ENCODE measurements at places on chromosomes 11 and 22.

GRCh38 chr11:32090545-32091370 lies at the start of gene RCN1:
TSS of gene RCN1 (plus strand) at chr11:32091074. CDS start at chr11:32091197, 123 bp downstream.
- peak; percentile 45 for DNase-seq

DNA sequence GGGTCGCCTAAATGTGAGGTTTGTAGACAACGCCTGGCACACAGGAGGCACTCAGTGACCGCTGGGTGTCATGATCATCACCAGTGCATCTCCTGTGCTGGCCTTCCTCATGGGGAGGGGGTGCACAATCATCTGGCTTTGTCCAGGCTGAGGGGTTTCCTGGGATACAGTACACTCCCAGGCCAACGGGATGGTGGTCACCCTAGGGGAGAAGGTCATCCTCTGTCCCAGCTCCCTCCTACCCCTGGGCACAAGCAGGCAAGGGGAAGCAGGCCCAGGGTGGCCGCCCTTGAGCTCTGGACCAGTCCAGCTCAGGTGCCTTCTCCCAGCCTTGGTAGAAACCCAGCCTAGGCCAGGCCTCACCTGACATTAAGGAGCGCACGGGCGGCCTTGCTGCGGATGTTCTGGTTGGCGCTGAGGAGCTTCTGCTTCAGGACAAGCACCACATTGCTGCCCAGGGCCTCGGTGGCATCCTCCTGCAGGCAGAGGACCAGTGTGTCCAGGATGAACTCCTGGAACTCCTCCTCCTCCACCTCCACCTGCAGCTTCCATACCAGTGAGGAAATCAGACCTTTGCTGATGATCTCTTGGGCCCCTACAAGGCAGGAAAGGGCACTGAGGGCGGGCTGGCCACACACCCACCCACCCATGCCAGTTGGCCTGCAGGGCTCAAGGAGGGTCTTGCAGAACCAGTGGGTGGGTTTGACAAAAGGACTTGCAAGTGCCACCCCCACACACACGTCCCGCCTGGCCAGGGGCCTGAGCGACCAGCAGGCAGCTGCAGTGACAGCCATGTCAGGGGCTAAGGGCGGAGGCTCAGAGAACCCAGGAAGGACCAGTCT lies 6.6 kb upstream of the GNAZ start:
- DNase-seq, result no peak

DNA sequence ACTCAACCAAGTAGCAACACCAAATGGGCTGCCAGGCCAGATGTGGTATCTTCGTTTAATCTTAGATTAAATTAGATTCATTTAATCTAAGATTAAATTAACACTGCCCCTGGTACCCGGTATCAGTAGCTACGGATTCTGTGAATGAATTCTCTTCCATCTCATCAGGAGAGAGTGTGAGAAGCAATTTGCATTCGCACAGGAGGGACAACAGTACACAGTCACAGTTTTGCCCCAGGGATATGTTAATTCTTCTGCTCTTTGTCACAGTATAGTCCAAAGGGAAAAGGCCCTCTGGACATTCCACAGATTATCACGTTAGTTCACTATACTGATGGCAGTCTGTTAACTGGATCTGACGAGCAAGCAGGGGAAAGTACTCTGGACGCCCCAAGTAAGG lies 22.9 kb downstream of the ASCL2 start:
- no peak for DNase-seq

GRCh38 chr11:30092518-30092917 lies 75.7 kb upstream of the KCNA4 start:
- no peak for DNase-seq

GRCh38 chr11:6833356-6833755 lies 12.1 kb upstream of the OR10A5 start:
- no peak for DNase-seq

- no peak for DNase-seq
Observed at GRCh38 chr11:8209208-8209807, 40.5 kb upstream of the RIC3 start.

GRCh38 chr11:22711880-22712279 lies 45.5 kb downstream of the GAS2 start:
- peak; percentile 68 for DNase-seq

- DNase-seq, result no peak
Observed at GRCh38 chr11:117071344-117071787, 26.9 kb downstream of the SIK3 start.

DNA sequence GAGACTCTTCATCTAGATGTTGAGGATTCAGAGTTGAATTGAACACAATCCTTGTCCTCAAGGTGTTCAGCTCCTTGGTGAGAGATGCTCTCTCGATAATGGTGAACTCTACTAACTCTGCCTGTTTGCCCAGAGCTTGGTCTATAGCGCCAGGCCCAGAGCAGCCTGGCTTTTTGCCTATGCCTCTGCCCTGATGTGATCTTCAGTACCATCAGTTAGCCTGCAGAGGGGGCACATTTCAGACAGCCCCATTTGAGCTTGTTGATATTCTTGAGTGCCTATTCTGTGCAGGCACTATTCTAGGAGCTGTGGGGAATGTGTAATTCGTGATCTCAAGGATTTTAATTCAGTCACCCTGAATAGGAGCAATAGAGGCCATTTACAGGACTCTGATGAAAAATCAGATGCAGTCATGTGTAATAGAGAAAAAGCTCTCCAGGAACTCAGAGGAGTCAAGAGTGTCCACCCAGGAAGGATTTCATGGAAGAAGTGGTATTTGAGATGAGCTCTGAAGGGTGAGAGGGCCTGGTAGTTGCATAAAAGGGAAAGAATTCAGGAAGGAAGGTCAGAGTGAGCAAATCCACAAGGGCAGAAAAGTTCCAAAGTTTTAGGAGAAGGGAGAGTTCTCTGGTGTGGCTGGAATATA lies 19.3 kb downstream of the GTPBP1 start:
- peak; percentile 57 for DNase-seq

DNA sequence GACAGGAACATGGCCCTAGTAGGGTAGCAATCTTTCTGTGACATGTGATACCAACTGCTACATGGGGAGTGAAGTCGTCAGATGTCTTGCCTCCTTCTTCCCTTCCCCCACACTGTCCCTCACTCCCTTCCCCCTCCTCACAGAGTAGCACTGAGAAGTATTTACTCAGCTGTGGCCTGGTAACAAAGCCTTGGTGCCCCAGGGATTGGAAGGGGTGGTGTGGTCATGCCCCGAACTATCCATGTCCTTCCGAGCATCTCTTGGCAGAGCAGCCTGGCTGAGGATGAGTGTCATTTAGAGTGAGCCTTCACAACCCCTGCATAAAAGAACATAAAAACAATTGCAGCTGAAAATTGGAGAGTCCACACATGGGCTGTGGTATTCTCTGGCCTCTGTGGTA lies 46.1 kb downstream of the ARFGAP2 start:
- no peak for DNase-seq

DNA sequence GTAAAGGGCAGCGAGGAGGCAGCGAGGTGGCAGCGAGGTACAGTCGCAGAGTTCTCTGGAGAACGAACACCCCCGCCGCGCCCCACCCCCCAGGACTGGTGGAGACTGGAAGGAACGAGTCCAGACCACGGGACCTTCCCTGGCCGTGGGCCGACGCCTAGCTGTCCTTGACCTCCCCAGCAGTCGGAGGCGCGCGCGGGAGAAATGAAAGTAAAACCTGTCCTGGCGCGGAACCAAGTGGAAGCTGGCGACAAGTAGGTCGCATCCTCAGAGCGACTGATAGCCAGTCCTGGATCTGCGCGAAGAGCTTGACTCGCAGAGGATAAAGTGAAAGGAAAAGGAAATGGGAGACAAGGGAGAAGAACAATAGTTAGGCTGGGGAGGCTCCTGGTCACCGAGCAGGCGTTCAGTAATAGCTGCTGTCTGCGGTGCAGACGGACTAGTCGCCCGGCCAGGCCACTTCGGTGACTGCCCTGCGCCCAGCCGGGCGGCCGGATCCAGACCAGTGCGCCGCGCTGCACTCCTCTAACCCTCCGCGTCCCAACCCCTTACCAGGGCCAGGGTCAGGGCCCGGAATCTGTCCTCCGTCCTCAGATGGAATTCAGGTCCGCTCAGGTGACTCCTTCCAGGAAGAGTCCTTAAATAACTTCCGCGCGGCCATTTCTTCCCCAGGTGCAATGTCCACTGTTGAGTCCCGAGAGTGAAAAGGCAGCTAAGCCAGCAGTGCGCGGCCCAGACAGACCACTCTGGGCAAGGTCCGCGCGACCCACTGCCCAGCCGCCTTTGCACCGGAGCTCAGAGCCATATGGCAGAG lies 1.9 kb upstream of the ADM start:
- DNase-seq, result peak; percentile 47

DNA sequence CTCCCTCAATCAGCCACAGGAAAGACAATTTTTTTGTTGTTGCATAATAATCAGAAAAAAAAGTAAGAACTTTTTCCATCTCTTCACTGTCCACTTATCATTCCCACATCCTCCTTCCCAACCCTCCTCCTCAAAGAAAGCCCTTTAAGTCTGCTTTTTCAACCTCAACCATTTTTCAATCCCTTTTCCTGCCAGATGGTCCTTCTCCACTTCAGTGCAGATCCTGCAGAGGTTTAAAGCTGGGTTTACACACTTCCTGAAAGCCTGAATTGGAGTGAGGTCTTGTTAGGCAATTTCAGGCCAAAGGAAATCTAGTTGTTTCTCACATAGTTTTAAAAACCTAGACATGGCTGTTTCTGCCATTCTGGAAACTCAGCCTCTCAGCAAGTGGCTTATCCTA lies 78.3 kb downstream of the RPL27A start:
- no peak for DNase-seq

GRCh38 chr11:112226062-112226830 lies at the start of gene PTS:
TSS of gene PTS (plus strand) at chr11:112226428. CDS start at chr11:112226444, 16 bp downstream.
- peak; percentile 87 for DNase-seq

DNA sequence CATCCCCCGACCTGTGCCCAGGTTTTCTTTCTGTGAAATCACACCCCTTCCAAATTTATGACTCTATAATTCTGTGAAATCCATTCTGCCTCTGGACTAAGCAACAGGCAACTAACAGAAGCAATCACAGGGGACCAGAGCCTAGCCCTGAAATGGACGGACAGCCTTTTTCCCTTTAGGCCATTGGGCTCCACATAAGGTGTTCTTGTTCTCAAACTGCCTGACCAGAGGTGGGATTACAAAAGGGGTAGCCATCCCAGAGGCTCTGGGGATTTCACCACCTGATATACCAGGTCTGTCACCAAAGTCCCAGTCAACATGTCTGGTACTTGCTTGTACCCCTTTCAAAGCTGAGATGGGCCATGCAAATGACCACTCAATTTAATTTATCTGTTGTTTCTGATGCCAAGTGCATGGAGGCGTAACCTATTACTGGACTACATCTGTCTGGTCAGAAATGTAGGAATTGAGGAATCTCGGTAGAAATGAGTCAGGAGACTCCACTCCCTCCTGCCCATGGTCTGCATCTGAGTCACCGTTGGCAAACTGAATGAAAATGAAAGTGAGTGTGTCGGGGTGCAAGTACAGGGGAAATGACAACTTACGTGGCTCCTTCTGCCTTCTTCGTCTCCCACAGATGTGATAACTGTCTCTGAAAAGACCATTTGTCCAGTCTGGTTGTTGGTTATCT lies 10.2 kb downstream of the DKK3 start:
- DNase-seq, result peak; percentile 89

DNA sequence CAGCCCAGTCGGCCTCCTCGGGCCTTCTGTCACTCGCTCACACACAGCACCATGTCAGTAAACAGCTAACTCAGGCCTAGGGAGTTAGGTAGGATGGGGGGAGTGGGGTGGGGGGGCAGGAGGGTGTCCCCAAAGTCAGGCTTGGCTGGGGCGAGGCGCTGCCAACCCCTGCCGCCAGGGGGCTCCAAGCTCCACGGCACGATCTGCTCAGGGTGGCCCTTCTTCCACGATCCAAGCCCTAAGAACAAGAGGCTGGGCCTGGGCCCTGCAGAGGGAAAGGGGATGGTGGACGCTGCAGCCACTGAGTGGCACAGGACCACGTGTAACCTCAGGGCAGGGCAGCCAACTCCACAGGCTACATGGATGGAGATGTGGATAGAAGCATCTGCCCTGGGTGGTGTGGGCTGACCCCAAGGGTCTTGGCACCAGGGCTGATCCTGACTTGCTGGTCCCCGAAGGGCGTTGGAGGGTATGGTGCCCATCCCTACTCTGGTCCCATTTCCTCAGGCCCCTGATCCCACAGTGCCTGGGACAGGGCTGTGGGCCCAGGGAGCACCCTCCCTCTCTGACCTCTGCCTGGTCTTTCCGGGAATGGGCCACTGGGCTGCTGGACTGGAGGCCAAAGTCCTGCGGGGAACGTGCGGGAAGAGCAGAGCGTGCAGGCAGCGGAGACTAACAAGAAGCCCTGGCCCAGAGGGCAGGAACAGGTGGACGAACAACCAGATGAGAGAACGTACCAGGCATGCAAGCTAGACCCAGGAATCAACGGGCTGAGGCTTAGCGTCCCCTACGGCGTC lies 29.1 kb upstream of the TXNRD2 start:
- DNase-seq, result peak; percentile 59

GRCh38 chr22:43343262-43343669 lies at the start of gene SCUBE1:
TSS of gene SCUBE1 (minus strand) at chr22:43343372. CDS start at chr22:43343261, 111 bp downstream.
- DNase-seq, result peak; percentile 48

DNA sequence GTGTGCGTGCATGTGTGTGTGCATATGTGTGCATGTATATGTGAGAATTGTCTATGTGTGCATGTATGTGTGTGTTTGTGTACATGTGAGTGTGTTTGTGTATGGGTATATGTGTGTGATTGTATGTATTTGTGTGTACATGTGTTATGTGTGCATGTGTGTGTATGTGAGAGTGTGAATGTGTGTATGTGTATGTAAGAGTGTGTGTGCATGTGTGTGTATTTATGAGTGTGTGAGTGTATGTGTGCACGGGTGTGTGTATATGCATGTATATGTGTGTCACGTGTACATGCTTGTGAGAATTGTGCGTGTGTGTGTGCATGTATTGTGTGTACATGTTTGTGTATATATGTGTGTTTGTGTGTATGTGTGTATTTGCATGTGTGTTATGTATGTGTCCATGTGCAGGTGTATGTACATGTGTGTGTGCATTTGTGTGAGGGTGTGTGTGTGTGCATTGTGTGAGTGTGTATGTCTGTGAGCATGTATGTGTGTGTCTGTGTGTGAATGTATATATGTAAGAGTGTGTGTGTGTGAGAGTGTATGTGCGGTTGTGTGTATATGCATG lies 16.0 kb downstream of the MB start:
- DNase-seq, result no peak

GRCh38 chr11:13450832-13451397 lies 12.1 kb downstream of the BTBD10 start:
- no peak for DNase-seq

DNA sequence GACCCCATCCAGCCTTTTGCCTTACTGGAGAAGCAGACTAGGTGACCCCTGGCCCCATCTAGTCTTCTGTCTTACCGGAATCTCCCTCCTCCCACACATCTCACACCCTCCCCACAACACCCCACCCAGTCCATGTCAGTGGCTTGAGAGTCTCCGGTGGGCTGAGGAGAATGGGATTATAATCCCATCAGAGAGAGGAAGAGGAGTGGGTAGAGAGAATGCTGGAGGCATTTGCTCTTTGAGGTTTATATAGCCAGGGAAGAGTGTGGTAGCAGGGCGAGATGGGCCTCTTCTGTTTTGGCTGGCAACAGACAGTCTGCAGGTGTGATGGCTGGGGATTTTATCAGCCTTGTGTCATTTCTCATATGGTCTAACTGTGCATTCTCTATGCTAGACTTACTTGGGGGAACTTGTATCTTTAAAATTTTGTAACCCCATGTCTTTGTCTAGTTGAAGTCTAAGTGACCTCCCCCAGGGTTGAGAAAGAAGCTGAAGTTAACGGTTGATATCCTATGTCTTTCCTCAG lies 50.3 kb downstream of the GRAMD1B start:
- no peak for DNase-seq
